Gastroesophageal sphincter (tissue), 4 donors: ENCODE measurements at places on chromosomes 7 and 10.

GRCh38 chr7:11934796-11935195 is 102.8 kb upstream of the THSD7A start:
- no peak for ATAC-seq

GRCh38 chr7:128909625-128910568 is 612 bp downstream of the KCP start:
- ATAC-seq: peak; percentile 26

DNA sequence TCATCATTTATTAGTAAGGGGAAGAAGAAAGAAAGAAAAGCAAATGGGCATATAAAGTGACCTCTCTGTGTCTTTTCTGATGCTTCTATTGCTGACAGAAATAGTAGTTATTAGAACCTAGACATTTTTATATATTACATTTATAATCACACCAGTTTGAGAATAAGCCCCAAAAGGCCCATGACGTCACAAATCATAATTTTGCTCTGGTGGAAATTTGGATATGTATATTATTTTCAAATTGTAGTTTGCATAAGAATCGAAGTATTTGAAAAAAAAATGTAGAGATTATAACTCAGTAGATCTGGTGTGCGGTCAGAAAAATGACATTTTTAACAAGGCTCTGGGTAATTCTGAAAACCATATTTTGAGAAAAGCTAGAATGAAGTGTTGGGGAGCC is 101.2 kb upstream of the STEAP1 start:
- ATAC-seq: no peak

GRCh38 chr7:125878988-125879387 is 949.4 kb upstream of the POT1 start:
- no peak for ATAC-seq

DNA sequence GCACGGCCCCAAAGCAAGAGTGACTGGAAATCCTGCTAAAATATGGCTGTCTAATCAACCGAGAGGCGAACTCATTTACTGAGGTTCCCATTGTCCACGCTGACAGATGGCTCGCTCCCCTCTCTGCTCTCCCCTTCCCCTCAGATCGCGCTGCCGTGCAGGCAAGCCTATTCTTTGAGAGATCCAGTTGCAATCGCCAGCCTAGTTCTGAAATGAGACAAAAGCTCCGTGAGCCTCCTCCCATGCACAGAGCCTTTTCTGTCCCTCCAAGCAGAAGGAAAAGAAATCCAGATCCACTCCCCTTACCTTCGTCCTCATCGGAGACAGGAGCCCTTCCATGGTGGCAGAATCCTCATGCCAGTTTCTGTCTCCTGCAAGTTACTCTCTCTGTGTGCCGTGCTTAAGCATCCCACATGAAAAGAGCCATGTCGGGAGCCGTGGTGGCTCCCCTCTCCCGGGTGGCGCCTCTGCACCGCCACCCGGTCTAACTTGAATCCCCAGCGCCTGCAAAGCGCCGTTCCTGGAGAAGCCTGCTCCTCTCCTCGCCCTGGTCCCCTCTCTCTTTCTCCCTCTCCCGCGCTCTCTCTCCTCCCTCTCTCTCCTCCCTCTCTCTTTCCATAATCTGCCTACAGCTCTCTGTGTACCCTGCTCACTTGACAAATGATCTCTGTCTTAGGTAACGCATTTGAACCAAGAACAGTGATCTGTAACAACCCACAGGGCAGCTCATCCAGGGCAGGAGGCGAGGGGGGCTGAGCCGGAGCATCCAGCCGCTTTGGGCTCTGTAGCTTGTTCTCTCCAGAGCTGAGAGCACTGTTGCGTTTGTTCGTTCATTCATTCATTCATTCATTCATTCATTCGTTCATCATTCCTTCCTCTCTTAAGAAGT is 156.8 kb downstream of the FRMD4A start:
- ATAC-seq: peak; percentile 68

GRCh38 chr10:42630537-42631134 is 7.7 kb downstream of the ZNF33B start:
- ATAC-seq: no peak

DNA sequence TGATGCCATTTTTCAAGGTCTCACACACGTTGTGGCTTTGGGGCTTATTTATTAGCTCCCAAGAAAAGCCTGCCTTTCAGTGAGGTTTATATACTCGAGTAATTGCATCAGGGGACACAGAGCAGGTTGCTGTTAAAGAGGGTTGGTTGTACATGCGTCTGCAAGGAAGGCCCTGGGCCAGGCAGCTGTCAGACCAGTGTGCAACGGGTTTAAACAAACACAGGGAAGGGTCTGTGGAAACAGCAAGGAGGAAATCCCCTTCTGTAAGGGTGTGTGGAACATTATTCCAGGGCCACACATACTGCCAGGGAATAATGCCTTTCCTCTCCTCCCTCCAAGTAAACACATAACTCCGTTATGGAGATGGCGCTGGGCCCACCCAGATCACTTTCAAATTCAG is 1.7 kb upstream of the CHST15 start:
- ATAC-seq: no peak

DNA sequence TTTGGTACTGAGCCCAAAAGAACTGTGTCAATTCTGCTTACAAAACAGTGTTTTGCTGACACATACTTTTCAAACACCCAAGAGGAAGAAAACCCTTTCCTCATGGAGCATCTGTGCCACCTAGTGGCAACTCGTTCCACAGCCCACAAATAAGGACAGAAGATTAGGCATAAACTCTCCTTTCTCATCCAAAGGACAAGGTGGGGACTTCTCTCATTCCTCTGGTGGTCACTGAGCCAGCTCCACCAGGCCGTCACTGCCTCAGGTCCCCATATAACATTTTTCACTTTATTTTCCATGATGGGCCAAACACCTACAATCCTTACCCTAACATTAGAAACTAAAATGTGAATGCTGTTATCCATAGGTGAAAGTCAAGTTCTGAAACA is 76.9 kb downstream of the RNF216 start:
- ATAC-seq: peak; percentile 84

DNA sequence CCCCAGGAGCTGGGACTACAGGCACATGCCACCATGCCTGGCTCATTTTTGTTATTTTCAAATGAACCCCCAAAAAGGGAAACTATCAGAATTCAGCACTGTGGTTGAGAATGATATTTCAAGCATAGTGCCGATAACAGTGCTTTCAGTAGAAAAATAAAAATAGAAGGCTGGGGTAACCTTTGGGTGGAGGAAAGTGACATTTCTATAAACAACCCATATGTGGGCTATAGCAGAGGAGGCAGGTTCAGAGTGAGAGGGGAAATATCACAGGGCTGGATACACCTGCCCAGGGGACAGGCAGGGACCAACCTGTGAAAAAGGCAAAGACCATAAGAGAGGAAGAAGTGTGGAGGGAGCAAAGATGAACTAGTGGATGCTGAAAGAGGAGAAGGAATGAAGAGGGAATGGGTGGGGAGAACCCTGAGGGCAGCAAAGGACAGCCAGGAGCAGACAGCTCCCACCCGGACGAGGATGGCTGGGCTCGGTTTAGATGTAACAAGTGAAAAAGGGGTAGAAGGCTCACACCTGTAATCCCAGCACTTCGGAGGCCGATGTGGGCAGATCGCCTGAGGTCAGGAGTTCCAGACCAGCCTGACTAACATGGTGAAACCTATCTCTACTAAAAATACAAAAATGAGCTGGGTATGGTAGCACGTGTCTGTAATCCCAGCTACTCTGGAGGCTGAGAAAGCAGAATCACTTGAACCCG is 56.5 kb downstream of the MAP3K8 start:
- ATAC-seq: no peak

GRCh38 chr10:62112963-62113362 is 155.7 kb downstream of the RTKN2 start:
- no peak for ATAC-seq

DNA sequence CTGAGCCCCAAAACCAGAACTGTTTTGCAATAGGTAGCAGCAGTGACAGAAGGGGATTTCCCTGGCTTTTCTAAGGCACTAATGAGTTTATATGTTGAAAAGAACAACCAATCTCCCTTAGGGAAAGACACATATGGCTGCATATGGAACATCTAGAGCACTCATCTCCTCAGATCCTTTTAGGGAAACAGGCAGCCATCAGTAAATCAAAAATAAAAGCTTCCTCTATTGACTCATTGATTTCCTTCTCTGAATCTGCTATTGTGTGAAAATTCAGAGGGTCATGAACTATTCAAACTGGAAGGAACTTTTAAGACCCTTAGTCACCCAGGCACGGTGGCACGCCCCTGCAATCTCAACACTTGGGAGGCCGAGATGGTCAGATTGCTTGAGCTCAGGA is 110.9 kb upstream of the NANOS1 start:
- ATAC-seq: no peak

GRCh38 chr7:83509255-83510021 is 139.5 kb downstream of the SEMA3E start:
- no peak for ATAC-seq

DNA sequence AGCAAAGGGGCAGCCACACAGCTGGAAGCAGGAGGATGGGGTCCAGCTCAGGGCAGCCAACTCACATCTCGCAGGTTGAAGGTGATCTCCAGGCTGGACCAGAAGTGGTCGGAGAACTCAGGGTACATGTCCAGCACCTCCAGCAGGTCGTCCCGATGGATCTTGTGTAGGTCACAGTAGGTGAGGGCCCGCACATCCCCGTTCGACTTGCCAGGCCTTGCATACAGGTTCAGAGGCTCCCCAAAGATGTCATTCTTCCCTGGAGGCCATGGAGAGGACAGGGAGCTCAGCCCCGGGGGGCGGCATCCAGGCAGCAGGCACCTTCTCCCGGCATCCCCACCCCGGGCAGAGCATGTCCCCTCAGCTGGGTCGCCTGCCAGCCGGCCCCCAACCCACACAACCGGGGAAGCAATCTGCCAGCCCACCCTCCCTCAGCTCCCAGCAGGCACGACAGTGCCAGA is 29.3 kb downstream of the KCNH2 start:
- no peak for ATAC-seq

DNA sequence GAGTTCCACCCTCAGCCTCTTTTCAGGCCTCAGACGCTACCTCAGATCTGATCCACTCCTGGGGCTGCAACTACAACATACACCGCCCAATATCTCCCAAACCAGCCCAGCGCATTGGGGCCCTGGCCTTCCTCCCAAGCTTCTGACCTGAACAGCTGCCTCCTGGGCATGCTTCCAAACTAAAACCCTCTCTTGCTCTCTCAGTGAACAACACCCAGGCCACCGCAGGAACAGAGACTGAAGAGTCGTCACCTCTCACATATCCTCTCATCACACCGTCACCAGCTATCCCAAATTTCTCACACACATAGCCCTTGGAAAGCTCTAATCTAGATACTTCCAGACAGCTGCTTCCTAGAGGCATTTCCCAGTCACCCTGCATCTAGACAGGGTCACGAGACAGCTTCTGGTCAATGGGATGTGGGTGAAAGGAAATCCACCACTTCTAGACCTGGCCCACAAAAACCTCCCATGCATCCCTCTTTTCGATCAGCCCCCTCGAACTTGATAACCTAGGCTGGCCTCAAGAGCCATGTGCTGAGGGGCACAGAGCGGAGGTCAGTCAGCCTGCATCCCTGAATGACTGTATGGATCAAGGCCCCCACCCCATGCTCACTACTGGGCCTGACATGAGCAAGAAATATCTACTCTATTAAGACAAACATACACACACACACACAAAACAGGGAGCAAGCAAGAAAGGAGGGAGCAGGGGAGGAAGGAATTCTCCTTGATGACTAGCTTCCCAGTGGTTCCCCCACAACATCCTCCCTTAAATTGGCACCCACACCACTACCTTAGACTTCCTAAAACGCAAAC is 1.8 kb downstream of the PARP12 start:
- ATAC-seq: no peak

DNA sequence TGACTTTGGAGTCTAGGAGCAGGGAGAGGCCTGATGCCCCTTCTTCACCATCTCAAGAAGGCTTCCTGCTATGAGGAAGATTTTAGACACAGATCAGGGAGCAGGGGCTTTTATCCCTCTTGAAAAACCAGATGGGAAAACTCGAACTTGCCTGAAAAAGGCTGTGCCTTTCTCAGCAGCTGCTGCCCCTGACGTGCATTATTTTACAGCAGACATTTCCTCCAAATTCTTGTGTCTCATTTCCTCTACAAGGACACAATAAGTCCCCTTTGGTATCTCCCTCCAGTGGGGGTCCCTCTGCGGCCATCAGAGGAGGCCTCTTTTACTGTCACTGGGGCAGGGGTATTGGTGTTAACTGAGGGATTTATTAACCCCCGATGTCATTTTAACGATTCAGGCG is 38.0 kb upstream of the AQP1 start:
- ATAC-seq: no peak

DNA sequence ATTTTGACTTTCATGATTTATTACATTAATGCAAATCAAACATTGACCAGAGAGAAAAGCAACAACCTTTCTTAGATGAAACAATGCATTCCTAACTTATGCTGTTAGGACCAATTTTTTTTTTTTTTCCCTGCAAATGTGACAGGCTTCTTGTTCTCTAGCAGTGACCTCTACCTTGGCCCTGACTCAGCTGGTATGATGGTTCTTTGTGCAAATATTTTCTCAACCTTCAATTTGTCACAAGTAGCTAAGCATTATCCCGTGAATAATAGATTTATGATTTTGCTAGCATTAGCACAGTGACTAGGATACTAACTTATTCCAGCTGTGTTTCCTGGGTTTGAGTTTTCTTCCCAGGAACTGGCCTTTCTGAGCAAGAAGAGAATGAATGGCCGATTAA is 64.9 kb downstream of the PPP1R9A start:
- no peak for ATAC-seq

GRCh38 chr10:97542169-97543024 is 30.2 kb upstream of the ANKRD2 start:
- peak; percentile 78 for ATAC-seq

DNA sequence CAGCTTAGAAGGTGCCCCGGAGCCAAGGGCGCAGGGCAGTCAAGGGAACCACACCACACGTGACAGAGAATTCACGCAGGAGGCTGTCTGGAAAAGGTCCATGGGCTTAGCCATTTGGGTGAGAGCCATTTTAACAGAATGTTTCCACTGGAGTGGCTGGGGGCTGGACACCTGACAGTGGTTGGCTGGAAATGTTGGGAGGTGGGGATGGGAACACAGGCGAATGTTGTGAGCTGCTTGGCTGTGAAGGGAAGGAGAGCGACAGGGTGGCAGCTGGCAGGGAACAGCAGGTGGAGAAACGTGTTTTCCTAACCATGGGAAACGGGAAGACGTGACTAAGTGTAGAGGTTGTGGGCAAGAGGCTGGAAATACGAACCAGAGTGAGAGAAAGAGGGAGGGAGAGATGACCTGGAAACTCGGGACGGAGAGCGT is 100.5 kb upstream of the ZNF32 start:
- no peak for ATAC-seq

DNA sequence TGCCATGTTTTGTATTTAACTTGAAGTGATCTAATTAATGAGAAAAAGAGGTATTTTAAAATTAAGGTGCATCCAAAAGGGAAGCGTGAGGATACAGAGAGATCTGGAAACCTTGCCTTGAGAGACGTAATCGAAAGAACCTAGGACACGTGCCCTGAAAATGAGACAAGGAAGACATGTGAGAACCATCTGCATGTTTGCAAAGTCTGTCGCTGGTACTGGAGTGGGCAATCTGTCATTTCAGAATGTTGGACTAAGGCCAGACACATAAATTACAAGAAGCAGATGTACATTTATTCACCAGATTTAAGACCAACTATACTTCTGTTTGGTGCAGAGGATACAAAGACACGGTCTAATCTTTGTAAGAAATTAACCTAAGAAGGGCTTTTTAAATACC is 9.2 kb downstream of the AGR2 start:
- ATAC-seq: no peak
